HFFc6 (cell line): ENCODE measurements at places on chromosomes 2 and 18.
A peak's percentile ranks its signal among the peaks of the same experiment; 100 is the strongest.

DNA sequence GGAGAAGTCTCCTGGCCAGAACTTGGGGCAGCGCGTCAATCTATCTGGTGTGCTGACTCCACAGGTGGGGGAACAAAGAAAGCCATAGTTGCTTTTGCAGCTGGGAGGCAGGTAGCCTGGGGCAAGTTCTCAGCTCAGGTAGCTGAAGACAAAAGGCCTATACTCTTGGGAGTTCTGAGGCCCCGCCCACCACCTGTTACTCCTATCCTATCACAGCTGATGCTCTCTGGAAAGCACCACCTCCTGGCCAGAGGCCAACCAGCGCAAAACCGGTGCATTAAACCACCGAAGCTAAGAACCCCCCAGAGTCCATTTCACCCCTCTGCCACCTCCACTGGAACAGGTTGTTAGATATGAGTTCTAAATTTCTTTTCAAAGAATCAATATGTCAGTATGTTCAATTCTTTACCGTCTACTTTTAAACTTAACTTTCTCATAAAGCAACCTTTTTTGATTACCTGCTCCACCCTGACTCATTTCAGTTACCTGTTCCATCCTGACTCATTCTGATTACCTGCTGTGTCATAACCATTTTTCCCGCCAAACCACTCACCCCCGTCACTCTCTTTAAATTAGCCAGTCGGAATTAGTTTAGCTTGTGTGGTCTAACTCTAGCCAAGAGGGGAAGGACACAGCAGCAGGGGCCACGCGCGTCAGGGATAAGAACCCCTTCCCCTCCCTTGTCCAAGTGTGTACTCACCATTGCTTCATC is 43.4 kb downstream of the UPP2 start:
- DNase-seq, result no peak

- DNase-seq, result no peak
Observed at GRCh38 chr2:182860858-182861257, 5.6 kb downstream of the FRZB start.

DNA sequence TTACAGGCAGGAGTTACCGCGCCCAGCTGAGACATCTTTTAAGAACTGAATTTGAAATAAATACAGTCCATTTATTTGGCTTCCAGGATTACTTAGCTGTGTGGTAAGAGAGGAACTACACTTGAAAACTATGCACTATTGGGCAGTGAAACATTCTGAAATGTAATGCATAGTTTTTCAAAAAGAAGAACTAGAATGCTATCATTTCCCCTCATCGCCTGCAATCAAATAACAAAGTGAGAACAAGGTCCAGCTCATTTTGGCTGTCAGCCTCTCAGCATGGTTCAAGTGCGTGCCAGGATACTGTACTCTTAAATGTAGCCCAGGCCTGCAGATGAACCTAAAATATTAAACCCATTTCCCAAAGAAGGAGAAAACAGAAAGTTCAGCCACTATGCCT is 76.6 kb upstream of the ARL5A start:
- no peak for DNase-seq

GRCh38 chr2:109699646-109700045 is 85.5 kb downstream of the SOWAHC start:
- no peak for DNase-seq

GRCh38 chr2:37181726-37182684 is 6.5 kb downstream of the SULT6B1 start:
- DNase-seq, result peak; percentile 62

GRCh38 chr2:75698918-75699317 is 11.8 kb downstream of the GCFC2 start:
- no peak for DNase-seq

- DNase-seq, result no peak
Observed at GRCh38 chr2:137223722-137224121, 458.4 kb downstream of the THSD7B start.

DNA sequence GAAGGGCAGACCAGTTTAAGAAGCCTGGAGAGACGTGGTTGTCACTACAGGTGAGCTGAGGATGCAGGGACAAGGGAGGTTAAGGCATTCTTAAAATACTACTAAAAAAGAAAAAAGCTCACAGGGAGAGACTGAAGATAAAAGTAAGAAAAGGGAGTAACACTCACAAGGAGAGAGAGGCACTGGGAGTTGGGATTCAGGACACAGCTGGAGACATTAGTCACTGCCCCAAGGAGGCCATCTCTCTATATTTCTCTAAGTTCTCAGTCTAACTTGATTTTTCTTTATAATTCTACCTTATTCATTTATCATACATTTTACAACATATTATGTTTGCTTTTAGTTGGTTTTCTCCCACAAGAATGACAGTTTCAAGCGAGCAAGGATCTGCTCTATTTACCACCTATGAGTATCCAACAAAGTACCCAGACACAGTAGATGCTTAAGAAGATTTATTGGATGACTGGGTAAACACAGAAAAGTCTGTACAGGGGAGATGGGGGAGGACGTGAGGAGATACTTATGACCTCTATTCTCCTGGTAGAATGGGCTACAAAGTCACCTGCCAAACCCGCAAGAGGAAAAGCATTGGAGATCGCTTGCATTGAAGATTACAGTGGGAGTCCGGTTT is 2.2 kb downstream of the SERPINE2 start:
- no peak for DNase-seq

- DNase-seq, result peak; percentile 93
Observed at GRCh38 chr2:69298261-69298660, 88.8 kb downstream of the GFPT1 start.

- DNase-seq, result peak; percentile 48
Observed at GRCh38 chr18:55100817-55101457, 141.7 kb upstream of the CCDC68 start.

GRCh38 chr2:101400048-101400447 is 12.7 kb upstream of the CREG2 start:
- no peak for DNase-seq

DNA sequence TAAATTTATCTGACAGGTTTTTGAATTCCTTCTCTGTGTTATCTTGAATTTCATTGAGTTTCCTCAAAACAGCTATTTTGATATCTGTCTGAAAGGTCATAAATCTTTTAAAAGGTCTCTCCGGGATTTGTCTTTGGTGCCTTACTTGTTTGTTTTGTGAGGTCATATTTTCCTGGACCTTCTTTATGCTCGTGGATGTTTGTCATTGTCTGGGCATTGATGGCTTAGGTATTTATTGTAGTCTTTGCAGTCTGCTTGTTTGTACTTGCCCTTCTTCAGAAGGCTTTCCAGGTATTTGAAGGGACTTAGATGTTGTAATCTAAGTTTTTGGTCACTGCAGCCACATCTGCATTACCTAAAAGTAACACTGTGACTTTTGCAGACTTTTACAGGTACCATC is 355.2 kb downstream of the PARD3B start:
- DNase-seq, result no peak

DNA sequence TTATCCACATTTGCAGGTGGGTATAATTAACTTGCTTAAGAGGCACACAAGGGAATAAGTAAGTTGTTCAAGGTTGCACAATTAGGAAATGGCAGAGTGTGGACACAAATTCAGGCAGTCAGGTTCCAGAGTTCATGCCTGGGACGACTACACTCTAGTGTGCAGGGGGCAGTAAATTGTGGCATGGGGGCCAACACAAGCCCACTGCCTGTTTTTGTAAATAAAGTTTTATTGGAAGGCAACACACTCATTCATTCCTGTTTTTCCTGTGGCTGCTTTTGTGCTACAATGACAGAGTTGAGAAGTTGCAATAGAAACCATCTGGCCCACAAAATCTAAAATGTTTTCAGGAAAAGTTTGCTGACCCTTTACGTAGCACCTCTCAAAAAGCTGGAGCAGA is 41.4 kb downstream of the XDH start:
- DNase-seq, result no peak

GRCh38 chr2:188474316-188474715 is 182.6 kb downstream of the GULP1 start:
- no peak for DNase-seq

GRCh38 chr2:45978302-45978859 is 318.8 kb upstream of the EPAS1 start:
- DNase-seq, result no peak

DNA sequence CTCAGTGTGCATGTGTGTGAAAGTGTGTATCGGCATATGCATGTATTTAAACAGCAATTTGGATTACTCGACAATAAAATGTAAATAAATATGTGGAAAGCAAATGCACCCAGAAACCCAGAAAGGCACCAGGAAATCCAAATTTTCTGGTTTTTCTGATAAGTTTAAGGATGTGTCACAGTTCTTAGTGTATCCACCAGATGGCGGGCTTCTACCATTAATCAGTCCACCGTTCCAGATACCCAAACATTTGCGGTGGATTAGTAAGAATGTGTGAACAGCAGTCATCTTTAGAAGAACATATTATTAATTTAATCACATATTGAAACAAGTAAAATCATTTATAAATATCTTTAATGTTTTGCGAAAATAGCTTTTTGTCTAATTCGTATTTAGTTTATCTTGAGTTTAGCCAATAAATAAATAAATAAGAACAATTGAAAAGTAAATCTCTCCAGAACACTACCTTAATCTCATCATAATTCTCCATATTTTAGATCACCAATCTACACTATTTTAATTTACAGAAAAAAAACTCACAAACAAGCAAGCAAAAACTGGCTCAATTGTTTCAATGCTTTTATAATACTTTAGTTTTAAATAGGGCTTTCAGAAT is 298.9 kb downstream of the DSEL start:
- peak; percentile 49 for DNase-seq

- DNase-seq, result no peak
Observed at GRCh38 chr2:212957624-212958023, 193.8 kb downstream of the IKZF2 start.

- no peak for DNase-seq
Observed at GRCh38 chr2:157087373-157088002, 170.0 kb upstream of the GALNT5 start.

- DNase-seq, result peak; percentile 17
Observed at GRCh38 chr2:176518823-176519222, 249.6 kb downstream of the MTX2 start.

GRCh38 chr2:208189810-208190503 is at the start of gene C2orf80:
Gene C2orf80, minus strand, starts transcription at chr2:208190030. Its CDS starts 3,044 bp downstream, at chr2:208186986.
- DNase-seq, result no peak

GRCh38 chr2:216735086-216735485 is 39.7 kb upstream of the IGFBP5 start:
- DNase-seq, result no peak

- no peak for DNase-seq
Observed at GRCh38 chr2:236641051-236641726, 71.6 kb downstream of the ACKR3 start.

DNA sequence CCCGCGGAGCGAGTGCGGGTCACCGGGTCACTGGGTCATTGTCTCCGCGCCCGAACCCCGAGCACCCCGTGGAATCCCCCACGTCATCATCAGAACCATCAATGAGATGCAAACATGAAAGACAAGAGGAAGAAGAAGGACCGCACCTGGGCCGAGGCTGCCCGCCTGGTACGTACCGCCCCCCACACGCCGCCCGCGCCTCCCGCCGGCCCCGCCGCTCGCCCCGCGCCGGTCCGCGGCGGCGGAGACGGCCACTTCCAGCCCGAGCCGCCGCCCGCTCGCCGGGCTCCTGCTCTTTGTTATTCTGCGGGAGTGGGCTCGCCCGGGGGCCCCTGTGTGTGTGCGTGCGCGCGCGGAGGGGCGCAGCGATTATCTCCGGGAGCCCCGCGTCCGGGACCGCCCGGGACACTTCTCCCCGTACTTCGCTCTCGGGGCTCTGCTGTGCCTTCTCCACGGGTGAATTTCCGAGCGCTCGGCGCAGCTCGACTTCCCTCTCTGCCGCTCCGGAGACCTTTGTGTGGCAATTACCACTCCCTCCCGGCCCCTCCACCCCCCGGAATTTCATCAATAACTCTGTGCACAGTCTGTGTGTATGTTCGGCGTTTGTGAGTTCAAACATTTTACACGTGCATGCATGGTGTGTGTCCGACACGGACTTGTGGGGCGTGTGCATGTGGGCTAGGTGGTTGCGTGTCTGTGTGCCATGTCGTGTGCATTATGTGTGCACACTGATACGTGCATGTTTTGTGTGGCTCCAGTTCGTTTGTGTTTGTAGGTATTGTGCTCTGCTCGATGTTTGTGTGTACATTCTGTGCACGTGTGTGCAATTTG is 714 bp downstream of the ASXL3 start:
- DNase-seq, result no peak

DNA sequence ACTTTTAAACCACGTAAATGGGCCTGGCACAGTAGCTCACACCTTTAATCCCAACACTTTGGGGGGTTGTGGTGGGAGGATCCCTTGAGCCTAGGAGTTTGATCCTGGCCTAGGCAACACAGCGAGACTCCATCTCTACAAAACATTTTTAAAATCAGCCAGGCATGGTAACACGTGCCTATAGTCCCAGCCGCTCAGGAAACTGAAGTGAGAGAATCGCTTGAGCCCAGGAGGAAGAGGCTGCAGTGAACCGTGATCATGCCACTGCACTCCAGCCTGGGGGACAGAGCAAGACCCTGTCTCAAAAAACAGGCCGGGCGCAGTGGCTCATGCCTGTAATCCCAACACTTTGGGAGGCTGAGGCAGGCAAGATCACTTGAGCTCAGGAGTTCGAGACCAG is 12.2 kb downstream of the ROCK1 start:
- no peak for DNase-seq

DNA sequence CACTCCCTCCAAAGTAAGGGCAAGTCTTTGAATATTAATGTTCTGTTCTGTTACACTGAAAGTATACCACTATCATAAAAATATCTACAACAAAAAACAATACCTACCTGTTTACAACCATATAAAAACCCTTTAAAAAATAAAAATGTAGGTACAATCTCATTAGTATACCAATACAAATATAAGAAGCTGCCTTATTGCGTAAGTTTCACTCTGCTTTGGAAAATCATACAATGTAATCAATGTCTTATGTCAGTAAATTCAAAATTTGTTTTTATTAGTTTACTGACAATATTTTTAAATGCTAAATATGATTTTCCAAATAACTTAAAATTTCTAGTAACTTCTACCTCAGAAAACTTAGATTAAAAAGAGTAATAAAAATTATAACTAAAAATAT is 72.8 kb downstream of the RAPH1 start:
- no peak for DNase-seq

- peak; percentile 61 for DNase-seq
Observed at GRCh38 chr2:101961338-101962191, 30.2 kb upstream of the IL1R2 start.

GRCh38 chr18:40066368-40066767 is 1888.7 kb upstream of the PIK3C3 start:
- DNase-seq, result no peak

DNA sequence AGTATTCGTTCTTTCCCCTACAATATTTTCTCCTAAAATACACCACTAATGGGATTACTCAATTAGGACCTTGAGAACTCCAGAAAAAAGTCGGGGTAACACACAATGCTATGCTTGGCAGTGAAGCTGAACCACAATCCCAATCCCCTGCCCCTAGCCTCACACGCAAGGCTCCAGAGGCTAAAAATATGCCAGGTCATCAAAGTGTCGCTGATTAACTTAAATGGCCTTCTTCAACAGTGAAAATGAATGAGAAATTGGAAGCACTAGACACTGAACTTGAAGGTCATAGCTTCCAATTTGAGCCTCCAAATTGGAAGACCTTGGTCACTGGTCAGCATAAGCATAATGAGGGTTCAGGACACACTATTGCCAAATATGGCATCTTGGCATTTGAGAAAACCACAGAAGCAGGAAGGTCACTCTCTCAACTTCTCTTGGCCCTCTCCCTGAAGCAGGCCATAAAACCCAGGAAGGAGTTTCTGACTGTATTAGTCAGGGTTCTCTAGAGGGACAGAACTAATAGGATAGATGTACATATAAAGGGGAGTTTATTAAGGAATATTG is 86.0 kb upstream of the SATB2 start:
- no peak for DNase-seq
